Coronary artery (tissue), 2 donors: ENCODE measurements at places on chromosomes 12 and 14.

- no peak for DNase-seq
Measured at GRCh38 chr12:12954878-12955625, 3.1 kb upstream of the GPRC5D start.

GRCh38 chr12:52010152-52010622, 3.4 kb downstream of the TAMALIN start:
- no peak for DNase-seq

- DNase-seq = no peak
Measured at GRCh38 chr12:40614923-40615322, 77.3 kb upstream of the CNTN1 start.

- DNase-seq = no peak
Measured at GRCh38 chr12:15530361-15530760, 208.1 kb downstream of the PTPRO start.

DNA sequence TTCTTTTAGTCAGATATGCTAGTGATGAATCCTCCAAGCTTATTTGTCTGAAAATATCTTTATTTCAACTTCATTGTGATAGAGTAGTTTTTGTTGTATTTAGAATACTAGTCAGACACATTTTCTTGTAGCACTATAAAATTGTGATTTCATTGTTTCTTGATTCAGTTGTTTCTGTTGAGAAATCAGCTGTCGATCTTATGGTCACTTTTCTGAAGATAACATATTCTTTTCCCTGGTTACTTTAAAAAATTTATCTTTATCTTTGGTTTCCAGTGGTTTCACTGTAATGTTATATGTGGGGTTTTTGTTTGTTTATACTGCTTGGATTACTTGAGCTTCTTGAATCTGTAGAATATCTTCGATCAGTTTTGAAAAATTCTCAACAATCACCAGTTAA, 426.1 kb downstream of the SOX5 start:
- no peak for DNase-seq

DNA sequence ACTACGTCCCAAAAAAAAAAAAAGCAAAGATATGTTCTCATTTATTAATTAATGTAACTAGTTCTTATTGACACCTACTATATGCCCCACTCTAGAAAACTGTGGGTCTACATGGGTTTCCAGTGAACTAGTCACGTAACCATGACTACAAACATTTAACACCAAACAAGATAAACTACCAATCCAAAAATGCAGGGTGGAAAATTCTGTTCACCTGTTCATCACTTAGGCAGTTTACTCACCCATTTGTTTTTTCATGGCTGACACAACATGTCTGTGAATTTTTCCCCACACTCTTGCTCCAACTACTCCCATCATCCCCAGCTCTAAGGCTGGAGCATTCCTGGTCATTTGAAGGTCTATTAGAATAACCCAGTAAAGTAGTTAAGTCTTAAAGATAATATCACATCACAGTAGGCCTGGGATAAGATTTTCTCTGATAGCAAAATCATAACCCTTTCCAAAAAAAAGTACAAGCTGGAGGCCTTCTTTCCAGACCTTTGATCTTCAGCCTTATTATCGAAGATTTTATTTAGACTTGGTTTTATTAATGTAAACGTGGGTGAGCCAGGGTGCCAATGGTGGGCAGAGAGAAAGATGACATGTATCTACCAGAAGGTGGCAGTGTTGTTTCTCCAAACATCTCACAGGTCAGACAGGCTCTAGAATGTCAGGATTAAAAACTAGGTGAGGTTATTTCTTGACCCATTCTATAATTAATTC, 61.6 kb upstream of the DAAM1 start:
- DNase-seq = no peak

DNA sequence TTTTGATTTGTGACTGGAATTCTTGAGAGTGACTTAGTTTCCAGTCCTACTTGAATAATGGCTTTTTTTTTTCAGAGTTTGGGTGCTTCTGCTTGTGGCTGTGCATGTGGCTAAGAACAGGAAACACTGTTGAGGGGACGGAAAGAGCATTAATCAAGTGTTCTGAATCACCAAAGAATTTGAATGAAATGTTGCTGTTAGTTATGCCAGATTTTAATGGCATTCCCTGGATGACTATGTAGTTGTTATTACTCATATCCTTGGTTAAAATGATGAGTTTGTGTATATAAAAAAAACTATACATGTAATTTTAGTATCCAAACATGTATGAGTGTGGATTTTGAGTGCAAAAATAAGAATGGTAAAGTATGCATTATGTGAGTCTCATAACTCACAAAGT, 347.9 kb downstream of the BCAT1 start:
- no peak for DNase-seq

GRCh38 chr12:112939761-112940381, 1.6 kb downstream of the OAS3 start:
- no peak for DNase-seq

DNA sequence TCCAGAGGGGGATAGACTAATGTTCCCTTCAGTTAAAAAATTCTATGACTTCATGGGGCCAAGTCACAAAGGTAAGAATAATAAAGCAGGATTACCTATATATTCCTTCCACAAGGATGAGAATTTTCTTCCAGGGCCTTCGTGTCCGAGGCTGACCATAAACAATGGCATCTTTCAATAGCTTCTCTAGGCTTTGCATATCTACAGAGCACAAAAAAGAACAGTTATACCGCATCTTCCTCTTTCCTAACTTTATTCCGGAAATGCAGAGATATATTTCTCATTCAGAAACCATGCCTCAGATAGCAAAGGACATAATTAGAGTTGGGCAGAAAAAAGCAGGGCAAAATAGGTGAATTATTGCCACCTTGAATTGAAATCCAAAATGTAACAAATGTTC, 58.3 kb upstream of the ISM2 start:
- DNase-seq = no peak

DNA sequence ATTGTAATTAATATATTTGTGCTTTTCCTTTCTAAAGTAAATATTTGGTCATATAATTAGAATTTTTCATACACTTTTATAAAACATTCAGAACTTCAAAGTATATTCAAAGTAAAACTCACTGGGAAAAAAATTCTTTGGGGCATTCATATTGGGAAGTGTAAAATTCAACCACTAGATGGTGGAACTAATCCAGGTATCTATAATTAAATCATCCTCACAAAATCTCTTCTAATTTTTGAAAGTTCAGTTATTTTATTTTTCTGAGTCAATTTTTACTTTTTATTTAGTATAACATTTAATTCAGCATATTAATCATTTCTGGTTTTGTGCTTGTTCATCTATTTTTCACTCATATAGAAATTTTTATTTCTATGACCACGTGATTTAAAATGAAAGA, 81.0 kb downstream of the NTS start:
- no peak for DNase-seq

DNA sequence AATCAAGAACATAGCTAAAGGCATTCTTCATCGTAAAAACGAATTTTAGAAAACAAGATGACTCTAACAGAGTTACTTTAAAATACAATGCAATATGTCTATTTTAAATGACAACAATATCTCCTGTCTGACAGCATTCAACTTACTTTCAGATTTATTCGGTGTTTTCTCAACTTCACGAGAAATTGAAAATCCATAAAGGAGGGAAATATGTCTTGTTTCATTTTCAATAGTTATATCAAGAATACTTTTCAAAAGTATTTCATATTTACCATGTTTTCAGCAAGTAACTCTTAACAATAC, 254.8 kb downstream of the DAD1 start:
- DNase-seq = no peak

- DNase-seq = no peak
Measured at GRCh38 chr12:106389151-106389550, 31.6 kb downstream of the POLR3B start.

DNA sequence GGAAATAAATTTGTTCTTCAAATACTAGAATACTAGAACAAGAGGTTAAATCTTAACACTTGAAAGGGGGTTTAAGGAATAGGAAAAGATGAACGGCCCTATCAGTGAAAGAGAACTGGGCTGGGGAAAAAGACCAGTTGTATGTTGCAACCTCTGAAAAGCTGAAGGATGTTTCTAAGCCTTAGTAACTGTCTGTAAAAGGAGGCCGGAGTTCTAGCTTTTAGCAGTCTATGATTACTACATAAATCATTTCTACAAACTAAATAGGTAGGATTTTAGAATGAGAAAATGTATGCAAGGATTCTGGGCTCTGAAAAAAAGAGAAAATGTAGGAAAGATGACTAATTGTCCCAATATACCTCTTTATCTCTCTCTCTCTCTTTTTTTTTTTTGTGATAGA, 4.9 kb downstream of the CERS5 start:
- DNase-seq = no peak

DNA sequence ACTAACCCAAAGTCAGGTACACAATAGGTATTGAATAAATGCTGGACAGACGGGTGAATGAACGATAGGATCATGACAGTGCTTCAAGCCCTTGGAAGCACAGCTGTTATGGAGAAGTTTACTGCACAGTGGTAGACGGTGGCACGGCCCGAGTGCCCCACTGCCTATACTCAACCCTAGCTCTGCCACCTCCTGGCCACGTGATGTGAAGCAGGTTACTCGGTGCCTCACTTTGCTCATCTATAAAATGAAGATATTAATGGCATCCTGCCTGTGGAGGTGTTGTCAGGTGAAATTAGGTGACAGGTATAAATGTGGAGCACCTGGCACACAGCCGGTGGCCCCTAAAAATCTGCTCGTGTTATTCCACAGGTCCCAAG, 5.8 kb downstream of the ASB2 start:
- DNase-seq = no peak

- DNase-seq = no peak
Measured at GRCh38 chr12:50727466-50727865, 36.4 kb upstream of the ATF1 start.

DNA sequence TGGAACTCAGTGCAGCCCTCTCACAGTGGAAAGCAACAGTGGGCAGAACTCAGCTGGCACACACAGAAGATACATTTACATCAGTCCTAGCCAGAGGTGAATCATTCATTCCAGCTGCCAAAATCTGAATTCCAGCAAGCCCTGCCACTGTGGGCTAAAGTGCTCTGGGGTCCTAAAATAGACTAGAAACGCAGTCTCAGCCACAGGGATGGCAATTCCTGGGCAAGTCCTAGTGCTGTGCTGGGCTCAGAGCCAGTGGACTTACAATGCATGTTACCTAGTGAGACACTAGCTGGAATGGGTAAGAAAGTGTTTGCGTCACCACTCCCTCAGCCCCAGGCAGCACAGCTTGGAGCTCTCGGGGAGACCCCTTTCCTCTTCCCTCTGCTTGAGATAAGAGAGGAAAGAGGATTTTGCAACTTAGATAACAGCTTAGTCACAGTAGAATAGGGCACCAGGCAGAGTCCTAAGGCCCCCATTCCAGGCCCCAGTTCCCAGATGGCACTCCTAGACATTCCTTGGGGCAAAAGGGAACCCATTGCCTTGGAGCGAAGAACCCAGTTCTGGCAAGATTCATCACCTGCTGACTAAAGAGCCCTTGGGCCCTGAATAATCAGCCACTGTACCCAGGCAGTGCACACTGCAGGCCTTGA, 592.9 kb downstream of the FSCB start:
- DNase-seq = no peak

GRCh38 chr14:95784137-95784536, 70.2 kb upstream of the TCL1A start:
- DNase-seq = no peak

GRCh38 chr14:81591266-81591665, 57.6 kb upstream of the SEL1L start:
- no peak for DNase-seq

DNA sequence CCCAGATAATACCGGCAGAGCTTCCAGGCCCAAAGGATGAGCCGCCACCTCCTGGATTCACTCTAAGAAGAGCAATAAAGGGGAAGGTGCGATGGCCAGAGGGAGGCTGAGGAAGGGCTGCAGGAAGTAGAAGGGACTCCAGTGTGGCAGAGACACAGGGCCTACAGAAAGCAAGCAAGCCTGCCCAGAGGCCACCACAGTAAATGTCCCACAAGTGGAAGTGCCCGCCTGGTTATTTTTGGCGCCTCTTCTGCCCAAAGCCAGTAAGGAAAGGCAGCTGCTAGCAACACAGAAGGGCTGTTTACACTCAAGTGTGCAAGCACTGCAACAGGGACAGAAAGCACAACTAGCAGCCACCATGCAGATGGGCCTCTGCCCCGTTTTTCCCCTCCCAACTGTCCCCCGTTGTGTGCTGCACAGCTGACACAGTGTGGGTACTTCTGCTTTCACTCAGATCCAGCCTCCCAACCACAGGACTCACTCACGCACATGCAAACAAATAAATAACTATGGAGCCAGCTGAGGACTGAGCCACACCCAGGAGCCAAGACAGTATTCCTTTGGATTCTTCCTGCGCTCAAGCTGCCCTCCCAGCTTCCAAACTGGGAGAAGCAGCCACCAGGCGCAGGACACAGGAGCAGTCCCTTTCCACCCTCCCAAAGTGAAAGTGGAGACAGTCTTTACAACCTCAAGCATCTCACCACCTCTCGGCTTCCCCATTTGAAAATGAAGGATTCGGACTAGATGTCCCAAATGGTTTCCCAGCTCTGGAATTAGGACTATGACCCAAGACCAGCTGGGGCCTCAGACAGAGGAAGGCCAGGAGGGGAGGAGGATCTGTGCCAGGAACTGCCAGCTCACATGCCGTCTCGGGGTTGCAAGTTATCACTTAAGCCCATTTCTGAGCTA, 40.0 kb upstream of the PNMA1 start:
- no peak for DNase-seq

DNA sequence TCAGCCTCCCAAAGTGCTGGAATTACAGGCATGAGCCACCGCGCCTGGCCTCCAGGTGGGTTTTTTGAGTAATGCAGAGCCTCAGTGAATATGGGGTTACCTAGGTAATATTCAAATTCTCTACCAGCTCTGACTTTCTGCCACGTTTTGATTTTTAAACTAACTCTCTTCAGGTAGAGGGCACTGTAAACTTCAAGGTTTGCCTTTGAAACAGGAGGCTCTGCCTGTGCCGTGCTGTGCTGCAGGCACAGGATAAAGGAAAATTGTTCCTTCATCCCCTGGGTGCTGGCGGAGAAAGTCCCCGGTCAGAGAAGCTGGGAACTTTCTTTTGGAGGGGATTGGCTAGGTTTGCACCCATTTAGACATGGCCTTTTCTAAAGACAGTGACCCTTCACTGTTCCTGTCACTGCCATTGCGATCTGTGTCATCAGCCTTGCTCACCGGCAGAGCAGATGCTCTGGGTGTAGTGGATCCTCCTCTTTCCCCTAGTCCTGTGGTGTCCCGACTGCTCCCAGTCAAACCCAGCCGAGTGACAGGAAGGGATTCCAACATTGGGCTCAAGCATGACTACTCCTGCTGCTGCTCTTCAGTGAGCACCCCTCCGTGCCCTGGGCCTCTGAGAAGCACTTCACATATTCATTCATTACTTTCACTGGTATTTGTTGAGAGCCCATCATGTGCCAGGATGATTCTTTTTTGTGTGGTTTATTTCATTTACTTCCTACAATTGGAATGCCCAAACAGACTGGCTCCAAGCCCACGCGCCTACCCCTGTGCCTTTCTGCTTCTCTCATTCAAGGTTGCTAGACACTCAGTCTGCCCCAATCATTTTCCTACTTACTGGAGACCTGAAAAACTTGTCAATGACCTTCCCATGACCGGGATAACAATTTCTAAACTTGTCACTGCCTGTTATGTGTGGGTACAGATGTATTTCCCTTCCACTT, 103.6 kb downstream of the TMEM30B start:
- no peak for DNase-seq
